NB4 (cell line): ENCODE measurements at places on chromosomes 7 and 10.

DNA sequence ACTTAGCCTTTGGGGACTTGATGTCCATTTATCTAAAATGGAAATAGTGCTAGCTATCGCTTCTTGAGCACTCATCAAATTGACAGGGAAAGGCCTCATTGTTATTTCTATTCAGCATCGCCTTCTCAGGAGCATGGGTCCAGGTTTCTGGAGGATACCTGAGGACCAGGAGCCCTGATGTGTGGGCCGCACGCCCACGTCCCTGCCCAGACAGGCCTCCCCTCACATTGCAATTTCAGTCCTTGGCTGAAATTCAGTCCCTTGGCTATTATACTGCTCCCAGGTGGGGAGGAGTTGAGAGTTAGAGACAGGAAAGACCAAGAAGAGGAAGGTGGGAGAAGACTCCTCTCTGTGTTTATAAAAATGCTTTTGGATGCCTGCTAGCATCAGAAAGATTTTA lies 38.9 kb downstream of the GPRIN2 start:
- no peak for DNase-seq

GRCh38 chr7:25093268-25093826 lies 31.7 kb downstream of the CYCS start:
- DNase-seq, result peak; percentile 82

GRCh38 chr10:24305551-24306506 lies 96.9 kb downstream of the KIAA1217 start:
- DNase-seq, result no peak

- no peak for DNase-seq
Measured at GRCh38 chr10:110530131-110530831, 32.6 kb downstream of the DUSP5 start.

- DNase-seq, result no peak
Measured at GRCh38 chr7:26777385-26777784, 87.0 kb downstream of the SKAP2 start.

DNA sequence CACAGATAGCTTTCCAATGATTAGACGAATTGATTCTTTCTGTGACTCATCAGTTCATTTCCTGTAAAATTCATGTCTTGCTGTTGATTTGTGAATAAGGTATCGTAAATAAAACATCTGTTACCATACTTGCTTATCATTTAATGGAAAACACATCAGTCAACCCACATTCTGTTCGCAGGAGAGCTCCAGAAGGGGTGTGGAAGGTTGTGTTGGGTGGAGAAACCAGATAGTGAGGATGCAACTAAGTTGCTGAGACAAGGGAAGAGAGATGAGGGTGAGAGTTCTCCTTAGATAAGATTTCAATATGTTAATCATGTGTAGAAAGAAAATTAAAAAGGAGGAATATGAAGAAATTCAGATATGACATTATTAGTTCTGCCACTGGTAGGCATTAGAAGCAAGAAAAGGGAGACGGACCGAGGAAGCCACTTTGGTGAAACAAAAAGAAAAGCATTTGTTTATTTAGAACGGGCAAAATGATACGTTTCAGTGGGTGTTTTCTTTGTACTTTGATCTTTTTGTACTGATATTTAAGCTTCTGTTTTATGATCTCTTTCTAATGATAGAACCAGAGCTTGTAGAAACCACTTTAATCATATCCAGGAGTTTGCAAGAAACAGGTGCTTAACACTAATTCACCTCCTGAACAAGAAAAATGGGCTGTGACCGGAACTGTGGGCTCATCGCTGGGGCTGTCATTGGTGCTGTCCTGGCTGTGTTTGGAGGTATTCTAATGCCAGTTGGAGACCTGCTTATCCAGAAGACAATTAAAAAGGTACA lies 7.8 kb downstream of the CD36 start:
- no peak for DNase-seq

DNA sequence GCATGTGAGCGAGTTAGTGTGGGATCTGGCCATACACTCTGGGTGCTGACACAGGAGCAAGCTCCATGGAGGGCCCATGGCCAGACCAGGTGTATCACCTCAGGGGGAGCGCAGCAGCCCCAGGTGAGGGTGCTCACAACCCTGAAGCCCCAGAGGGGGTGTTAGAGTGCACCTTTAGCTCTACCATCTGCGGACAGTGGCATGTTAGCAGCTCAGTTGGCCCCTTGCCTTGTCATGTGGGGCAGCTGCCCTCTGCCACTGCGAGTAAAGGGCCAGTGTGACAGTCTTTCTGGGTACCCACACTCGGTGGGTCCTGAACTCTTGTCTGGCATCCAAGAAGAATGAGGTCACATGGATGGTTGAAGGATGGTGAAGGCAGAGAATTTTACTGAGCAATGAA lies 600.2 kb downstream of the SORCS3 start:
- no peak for DNase-seq

GRCh38 chr7:30795161-30795948 lies 24.1 kb downstream of the MINDY4 start:
- peak; percentile 41 for DNase-seq

GRCh38 chr7:28790467-28790866 lies 167.7 kb downstream of the TRIL start:
- DNase-seq, result no peak

GRCh38 chr10:97407211-97407951 lies 6.2 kb upstream of the RRP12 start:
- peak; percentile 91 for DNase-seq

GRCh38 chr7:91880413-91881241 lies at the start of gene MTERF1:
Gene MTERF1 (minus strand): TSS chr7:91880702. CDS start chr7:91880083, 619 bp downstream.
- peak; percentile 97 for DNase-seq

DNA sequence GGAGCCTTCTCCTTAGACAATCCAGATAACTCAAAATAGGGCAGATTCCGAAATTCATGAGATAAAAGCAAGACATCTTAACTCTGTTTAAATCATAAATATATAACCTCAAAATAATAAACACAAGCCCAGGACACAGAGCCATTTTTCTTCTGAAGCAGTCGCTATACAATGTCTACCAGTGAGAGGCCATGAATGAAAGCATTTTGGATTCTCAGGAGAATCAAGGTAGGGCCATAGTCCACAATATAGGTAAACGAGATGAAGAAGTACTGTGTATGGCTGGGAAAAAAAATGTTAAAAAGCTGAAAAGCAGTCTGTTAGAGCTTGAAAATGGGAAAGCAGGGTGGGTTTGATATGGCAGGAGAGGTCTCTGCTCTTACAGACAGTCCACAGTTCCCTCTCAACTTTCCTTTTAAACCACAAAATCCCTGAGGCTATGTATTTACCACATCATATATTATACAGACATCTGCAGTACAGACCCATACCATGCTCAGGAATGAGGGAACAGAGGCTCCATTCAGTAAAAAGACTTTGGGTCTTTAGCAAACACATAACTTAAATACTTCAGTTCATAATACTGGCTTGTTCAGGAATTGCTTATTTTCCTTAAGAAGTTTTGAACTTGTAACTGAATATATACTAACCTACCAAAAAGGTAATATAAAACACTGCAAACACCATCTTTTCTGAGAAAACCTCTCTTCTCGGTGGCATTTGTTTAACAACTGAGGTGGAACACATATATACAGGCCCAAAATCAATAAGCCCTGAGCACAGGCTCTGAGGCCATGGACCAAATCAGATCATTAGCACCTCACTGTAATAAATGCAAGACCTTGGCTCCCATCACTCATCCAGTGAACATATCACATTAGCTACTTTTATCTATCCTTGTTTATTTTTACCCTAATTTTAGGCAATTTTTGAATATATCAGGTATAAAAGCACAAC lies 109.3 kb downstream of the SORBS1 start:
- DNase-seq, result no peak

DNA sequence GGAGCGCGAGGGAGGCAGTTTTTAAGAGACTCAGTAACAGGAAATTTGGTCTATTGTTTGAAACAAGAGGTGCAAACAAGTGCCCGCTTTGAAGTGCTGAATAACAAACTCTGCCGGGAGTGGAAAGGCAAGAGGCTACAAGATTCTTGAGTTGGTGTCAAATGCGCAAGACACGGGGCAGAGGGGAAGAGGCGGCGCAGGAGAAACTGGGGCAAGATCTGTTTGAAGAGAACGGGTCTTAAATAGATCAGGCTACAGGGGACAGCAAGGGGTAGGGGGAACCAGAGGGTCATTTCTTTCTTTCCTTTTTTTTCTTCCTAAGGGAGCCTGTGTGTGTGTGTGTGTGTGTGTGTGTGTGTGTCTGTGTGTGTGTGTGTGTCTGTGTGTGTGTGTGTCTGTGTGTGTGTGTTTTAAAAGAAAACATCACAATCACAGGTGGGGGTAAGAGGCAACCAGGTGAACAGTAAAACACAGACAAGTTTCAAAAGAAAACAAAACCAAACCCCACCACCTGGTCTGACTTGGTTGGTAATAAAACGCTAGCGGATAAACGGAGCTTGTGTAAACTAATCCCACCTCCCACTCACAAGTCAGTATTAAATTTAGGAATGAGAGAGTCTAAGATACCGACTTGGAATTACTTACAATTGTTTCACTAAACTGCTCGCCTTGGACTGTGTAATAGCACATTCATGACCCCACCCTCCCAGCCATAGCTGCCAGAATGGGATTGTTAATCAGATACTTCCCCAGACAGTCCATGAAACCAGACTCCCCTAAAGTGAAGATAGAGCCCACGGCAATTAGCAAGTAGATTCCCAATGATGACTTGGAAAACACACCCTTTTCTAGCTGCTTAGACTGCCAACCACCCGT lies 13.1 kb upstream of the CUX1 start:
- no peak for DNase-seq

- no peak for DNase-seq
Measured at GRCh38 chr10:47330366-47330765, 8.1 kb downstream of the GDF2 start.

DNA sequence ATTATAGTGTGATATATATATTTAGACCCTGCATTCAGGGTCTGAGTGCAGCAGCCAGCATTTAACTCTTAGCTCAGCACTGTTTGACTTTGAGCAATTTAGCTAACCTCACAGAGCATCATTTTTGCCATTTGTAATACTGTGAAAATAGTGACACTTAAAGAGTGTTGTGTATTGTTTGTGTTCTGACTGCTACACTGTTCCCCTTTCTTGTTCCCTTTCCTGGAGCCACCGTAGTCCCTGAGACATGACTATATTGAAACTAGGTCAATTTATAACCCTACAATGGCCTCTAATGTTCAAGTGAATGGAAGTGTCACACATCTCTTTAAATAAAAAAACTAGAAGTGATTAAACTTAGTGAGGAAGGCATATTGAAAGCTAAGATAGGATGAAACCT lies 20.3 kb upstream of the CD36 start:
- DNase-seq, result no peak

DNA sequence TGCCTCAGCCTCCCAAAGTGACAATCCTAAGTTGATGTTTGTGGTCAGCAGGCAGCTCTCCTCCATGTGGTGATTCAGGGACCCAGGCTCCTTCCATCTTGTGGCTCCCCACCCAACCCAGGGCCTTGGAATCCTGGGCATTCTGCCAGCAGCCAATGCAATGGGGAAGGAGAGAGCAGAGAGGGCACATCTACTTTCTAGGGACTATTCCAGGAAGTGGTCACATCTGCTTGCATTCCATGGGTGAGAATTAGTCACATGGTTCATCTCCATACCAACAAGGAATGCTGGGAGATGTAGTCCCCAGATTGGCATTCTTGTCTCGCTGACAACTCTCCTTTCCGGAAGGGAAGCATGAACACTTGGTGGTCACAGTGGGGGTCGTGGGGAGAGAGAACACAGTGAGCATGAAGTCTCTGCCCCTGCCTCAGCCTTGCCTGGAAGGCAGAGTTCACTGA lies 9.9 kb upstream of the SRRM3 start:
- peak; percentile 78 for DNase-seq

DNA sequence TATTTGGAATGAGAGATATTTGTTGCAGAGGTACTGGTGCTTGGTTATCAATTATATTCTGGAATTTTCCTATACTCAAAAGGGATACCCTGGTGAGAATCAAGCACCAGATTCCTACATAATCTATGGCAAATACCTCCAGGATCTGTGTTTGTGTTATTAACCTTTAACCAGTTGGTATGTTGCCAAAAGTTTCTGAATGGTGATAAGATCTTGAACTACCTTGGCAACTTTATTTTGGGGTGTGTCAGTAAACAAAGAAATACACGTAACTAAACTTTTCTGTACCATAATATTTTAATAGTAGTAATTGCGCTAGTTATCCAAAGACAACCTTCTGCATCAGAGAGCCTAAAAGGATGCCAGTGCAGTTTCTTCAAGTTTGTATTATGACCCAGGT lies 13.4 kb downstream of the SCIN start:
- no peak for DNase-seq

DNA sequence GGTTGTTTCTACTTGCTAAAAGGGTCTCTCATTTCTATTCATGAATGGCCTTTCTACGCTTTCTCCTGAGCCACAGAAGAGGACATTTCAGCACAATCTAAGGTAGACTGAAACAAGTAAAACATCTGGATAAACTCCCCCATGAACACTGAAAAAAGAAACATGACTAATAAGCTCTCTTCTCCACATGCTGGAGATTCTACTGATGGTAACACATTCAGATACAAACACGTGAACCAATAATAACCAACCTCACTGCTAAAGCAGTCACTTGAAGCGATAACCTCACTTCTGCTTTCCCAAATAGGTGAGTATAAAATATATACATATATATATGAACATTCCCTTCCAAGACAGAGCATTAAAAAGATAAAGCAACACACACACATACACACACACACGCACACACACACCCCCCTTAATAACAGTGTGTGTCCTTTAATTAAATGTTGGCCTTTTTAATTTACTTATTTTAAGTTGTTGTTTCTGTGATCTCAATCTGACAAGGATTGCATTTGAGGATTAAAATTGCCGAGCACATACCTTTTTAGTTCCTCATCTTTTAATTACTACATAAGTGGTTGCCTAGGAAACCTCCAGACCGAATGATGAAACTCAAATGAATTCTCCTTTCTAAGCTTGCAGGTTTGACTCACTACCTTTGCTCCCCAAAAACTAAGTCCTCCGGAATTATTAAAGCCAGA lies 292.4 kb upstream of the KLF14 start:
- peak; percentile 35 for DNase-seq

- no peak for DNase-seq
Measured at GRCh38 chr7:88091988-88092675, 127.7 kb downstream of the SRI start.

- DNase-seq, result peak; percentile 48
Measured at GRCh38 chr7:77439572-77439971, 23.4 kb upstream of the GSAP start.

DNA sequence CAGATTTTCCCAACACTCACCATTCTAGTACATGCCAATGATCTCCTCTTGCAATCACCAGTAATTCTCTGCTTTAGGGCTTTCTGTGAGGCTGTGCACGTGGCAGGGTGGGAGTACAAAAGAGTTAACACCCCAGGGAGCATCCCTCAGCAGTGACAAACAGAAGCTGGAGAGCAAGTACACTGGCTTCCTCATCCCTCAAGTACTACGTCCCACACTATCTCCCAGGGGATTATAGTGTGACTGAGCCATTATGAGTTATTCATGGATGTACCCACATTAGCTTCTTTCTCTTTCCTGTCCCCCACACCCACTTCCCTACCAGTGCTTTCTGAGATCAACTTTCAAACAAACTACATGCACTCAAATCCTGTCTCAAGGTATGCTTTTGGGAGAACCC lies 1216.5 kb upstream of the AUTS2 start:
- peak; percentile 16 for DNase-seq

GRCh38 chr7:80537091-80537490 lies 25.2 kb upstream of the GNAT3 start:
- peak; percentile 15 for DNase-seq

GRCh38 chr10:69295027-69295636 lies 16.8 kb downstream of the HK1 start:
- no peak for DNase-seq

GRCh38 chr7:149879766-149880637 lies 6.2 kb downstream of the ATP6V0E2 start:
- DNase-seq, result peak; percentile 0

- no peak for DNase-seq
Measured at GRCh38 chr10:122379537-122379936, 5.0 kb downstream of the PLEKHA1 start.
